Left ventricle myocardium inferior (tissue), 1 donor: ENCODE measurements at places on chromosomes 12 and 14.

- no peak for DNase-seq
Observed at GRCh38 chr12:73361156-73361863, 1089.1 kb downstream of the TRHDE start.

GRCh38 chr12:52871291-52872039 is 22.7 kb upstream of the KRT78 start:
- DNase-seq = no peak

DNA sequence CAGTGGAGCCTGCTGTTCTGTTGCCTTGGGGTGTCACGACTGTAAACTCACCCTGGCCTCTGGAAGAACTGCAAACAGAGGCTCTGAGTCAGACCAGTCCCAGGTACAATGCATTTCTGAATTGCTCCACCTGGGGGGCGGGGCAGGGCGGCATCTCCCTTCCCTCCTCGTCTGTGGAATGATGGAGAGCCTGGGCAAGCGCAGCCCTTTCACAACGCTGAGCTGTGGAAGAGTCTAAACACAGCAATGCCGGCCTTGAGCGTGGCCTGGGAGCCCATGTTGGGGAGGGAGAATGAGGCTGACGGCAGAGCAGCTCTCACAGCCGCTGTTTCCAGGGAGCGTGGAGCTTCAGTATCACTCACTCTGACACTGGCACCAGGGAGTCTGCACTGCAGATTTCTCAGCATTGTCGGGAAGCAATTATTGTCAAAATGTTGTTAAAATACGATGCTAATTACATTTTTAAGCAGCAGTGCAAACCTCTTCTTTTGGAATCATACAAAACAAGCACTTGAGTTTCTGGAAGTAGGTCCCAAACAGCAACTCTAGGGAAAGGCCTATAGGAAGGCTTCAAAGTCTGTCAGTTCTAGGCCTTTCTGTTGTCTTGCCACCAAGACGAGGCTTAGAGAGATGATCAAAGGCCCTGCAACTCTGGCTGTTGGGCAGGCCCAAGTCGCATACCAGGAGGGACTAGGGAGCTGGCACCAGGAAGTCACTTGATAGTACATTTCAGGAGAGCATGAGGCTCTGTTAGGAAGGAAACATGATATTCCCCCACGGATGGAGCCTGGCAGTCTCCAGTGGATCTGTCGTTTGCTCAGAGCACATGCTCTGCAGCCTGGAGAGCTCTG is 244.0 kb upstream of the FKBP4 start:
- DNase-seq = no peak

GRCh38 chr12:5374713-5375112 is 57.2 kb upstream of the NTF3 start:
- DNase-seq = no peak

DNA sequence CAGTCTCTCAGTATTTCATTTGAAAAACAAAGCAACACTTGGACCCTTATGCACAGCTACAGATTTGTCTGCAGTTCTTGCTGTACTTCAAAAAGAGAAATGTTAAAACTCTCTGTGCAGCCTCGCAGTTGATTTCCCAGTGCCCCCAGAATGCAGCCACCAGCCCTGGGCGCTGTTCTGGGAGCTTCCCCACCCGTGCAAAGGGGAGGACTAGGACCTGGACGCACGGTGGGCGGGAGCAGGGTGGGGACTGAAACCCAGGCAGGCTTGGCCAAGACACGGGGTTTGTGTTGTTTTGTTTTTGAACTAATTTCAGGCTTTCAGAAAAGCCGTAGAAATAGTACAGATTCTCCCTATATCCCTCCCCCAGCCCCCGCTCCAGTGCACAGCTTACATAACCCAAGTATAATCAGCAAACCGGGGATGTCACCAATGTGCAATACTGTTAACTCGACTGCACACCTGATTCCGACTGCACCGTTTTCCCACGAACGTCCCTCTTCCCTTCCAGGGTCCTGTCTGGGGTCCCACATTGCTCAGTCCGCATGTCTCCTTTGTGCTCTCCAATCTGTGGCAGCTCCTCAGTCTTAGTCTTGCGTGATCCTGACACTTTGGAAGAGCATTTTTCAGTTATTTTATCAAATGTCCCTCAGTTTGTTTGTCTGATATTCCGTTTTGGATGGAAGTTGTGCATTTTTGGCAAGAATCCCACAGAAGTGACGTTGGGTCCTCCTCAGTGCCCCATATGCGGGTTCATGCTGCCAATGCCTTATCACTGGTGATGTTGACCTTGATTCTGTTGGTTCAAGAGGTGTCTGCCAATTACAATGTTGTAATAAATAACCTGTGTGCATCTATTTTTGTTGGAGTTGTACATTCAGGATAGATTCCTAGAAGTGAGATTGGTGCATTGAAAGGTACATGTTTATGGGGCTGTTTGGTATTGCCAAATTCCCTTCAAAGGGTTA is 95.9 kb downstream of the SETD3 start:
- no peak for DNase-seq

DNA sequence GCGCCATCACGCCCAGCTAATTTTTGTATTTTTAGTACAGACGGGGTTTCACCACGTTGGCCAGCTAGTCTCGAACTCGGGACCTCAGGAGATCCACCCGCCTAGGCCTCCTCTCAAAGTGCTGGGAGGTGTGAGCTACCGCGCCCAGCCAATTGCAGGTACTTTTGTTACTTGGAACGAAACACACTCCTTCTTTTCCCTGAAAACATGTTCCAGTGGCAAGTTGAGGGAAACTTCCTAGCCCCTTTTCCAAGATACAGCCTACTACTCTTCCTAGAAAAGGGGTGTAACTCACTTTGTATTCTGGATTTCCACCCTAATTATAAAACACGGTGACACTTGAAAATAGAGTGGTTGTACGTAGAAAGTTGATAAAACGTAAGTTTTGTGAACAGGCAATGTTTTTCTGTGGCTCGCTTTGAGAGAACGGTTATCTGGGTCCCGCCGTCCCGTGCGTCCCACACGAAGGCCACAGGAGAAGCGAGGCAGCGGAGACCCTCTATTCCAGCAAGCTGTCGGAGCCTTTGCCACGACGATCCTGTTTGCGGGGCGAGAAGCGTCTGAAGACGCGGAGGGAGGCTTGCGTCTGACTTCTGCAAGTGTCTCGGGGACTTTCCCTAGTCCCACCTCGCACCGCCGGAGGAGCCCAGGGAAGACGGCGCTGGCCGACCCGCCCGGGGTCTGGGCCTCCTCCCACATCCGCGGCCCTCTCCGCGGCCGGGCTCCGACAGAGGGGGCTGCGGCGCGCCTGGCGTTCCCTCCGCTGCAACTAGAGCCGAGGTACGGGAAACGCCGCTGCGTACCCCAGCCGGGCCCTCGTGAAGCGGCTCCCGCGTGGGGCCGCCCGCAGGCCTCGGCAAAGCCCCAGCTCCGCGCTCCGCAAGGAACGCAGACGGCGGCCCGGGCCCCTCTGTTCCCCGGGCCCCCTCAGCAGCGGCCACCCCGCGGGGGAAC is 745 bp downstream of the CDCA4 start:
- DNase-seq = no peak

DNA sequence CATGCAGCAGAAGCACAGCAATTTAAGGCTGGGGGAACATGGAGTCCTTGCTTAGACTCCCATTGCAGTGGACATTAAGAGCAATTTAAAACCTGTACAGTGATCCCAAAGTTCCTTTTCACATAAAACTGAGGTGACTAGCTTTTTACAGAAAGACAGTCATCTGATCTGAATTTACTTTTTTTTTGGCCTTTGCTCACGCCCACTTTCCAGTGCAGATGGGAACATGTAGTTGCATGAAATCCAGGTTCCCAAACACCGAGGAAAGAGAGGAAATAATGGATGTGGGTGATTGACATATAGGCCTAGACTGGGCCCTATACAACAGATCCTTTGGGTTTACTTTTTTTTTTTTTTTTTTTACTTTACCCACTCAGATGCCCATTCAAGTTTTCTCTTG is 126.4 kb upstream of the PTPRB start:
- DNase-seq = no peak

- no peak for DNase-seq
Observed at GRCh38 chr12:76697849-76698248, 66.1 kb upstream of the ZDHHC17 start.

DNA sequence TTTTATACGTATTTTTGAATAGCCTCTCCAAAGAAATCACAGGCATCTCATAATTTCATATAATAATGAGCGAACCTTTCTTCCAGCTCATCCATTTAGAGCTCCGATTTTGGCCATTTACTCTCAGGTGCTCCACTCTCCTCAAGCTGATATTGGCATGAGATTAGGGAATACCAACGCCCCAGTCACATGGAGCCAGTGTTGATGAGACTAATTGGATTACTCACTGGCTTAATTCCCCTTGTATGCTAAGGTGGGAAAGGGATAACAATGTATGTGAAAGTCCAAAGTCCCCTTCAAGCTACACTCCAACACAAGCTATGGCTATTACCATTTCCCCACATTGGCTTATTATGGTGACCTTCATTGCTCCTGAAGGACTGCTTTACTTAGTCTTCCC is 76.6 kb upstream of the NAV3 start:
- no peak for DNase-seq

DNA sequence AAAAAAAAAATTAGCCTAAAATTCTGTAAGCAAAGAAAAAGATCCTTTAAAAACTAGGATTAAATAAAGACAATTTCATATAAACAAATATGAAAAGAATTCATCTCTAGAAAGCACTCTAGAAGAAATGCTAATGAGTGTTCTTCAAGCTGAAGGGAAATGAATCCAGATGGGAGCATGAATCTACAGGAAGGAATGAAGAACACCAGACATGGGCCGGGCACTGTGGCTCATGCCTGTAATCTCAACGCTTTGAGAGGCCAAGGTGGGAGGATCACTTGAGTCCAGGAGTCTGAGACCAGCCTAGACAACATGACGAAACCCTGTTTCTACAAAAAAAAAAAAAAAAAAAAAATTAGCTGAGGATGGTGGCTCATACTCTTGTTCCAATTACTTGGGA is 297.2 kb downstream of the FBXL14 start:
- DNase-seq = no peak

DNA sequence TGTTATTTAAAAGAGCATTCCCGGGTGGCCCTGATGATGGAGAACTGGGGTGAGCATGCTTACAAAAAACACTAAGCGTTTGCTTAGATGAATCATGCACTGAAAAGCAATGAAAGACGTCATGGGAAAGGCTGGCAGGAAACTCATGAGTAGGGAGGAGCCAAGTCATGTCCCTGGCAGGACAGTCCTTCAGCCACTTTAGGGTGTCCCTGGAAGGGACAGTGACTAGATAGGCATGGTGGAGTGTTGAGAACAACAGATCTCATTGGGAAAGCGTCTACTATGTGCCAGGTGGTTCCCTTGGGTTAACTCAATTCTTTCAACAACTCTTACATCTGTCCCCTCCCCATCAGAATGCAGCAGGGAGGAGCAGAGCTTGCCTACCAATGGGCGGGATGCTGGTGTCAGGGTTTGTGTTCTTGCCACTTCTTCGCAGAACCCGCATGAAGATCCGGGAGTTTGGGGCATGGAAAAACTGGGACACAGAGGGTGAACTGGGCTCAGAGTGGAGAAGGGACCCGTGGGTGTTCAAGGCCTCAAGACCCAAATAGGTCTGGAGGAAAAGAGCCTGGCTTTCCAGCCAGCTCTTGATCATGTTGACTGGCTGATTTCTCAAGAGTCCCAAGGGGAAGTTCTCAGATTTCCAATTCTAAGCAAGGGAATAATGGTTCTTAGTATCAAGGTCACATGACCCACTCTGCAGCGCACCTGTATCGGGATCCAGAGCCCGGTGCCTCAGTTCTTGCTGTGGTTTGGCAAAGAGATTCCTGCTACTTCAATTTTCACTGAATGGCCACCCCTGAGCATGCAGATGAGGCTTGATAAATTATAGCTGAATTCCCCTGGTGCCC is 653.9 kb upstream of the TBX3 start:
- peak; percentile 16 for DNase-seq

DNA sequence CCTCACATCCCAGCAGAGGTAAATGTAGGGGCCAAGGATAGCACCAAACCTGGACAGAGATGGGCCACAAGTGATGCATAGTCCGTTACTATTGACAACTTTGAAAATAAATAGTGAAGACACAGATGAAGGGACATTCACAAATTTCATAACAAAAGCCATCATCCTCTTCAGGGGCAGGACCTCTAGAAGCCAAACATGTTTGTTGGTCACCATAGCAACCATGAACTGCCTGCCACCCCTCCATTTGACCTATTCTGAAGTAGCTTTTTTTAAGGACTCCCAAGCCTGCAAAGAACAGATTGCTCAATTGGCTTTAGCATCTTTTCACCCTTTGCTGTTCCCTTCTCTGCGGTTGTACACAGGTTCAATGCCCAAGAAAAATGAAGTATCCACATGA is 35.7 kb upstream of the MDM1 start:
- no peak for DNase-seq
